ENCODE measurements at places on chromosomes 12 and 14.

- DNase-seq = no peak
Observed at GRCh38 chr14:52891800-52892199, 59.0 kb downstream of the FERMT2 start.

DNA sequence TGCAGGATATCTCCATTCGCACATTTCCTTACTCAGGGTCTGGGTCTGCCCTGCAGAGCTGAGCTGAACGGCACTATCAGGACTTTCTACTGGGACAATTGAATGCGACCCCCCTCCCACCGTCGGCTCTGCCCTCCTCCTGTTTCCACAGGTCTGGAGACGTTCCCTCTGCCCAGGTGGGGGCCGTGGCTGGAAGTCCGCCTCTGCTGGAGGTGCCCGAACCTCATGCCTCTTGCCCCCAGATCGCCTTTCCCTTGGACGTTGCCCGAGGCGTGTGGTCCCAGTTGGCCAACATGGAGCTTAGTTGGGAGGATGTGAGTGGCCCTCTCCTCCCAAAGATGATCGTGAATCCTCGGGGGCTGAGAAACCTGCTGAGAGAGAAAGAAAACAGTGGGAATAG is 21.2 kb upstream of the KLC1 start:
- DNase-seq = no peak

DNA sequence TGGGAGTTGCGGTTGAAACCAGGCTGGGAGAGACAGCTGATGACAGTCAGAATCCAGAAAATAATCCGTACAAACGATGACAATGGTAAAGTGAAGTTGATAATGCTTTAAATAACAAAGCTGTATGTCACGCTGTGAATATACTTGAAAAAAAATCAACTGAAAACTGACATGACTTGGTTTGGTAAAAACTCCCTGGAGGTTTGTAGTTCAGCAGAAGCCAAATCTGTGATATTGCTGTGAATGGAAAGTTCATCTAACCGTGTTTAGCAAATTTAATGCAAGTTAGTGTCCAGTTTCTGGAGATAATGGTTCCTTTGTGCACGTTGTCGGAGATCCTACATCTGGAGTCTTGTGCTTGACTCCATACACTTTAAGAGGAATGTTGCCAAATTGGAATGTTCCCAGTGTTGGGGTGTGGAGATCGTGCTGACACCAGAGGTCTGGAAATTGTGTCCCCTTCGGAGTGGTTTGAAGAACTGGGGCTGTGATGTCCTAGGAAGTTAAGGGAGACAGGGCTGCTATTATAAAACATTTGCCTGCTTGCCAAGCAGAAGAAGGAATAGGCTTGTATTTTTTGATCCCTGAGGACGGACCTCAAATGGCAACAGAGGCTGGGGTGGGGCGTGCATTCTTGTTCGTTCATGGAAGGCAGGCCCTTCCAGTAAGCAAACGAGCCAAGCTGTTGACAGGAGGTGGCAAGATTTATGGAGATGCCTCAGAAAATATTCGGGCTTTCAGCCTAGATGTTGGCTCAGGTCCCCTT is 30.6 kb downstream of the PPFIBP1 start:
- DNase-seq = no peak

DNA sequence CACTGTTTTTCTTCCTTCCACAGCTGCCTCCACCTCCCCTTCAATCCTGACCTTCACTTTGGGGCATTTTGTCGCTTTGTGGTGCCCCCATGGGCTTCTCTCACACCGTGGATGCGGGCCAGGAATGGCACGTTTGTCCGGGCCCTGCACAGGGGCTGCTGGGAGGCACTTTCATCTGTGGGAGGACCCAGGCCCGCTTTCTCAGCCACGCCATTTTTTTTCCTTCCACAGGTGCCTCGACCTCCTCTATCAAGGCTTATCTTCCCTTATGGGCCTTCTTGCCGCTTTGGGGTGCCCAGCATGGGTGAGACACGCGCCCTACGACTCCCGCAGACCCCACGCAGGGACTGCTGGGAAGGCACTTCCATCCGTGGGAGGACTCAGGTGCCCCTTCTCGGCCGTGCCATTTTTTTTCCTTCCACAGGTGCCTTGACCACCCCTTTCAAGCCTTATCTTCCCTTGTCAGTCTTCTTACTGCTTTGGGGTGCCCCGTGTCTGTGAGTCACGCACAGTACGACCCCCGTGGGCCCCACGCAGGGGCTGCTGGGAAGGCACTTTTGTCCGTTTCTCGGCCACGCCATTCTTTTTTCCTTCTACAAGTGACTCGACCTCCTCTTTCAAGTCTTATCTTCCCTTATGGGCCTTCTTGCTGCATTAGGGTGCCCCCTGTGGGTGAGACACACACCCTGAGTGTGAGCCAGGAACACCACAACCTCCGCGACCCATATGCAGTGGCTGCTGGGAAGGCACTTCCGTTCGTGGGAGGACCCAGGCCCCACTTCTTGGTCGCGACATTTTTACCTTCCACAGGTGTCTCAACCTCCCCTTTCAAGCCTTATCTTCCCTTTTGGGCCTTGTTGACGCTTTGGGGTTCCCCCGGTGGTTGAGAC is 270.7 kb downstream of the ALG10 start:
- DNase-seq = no peak

DNA sequence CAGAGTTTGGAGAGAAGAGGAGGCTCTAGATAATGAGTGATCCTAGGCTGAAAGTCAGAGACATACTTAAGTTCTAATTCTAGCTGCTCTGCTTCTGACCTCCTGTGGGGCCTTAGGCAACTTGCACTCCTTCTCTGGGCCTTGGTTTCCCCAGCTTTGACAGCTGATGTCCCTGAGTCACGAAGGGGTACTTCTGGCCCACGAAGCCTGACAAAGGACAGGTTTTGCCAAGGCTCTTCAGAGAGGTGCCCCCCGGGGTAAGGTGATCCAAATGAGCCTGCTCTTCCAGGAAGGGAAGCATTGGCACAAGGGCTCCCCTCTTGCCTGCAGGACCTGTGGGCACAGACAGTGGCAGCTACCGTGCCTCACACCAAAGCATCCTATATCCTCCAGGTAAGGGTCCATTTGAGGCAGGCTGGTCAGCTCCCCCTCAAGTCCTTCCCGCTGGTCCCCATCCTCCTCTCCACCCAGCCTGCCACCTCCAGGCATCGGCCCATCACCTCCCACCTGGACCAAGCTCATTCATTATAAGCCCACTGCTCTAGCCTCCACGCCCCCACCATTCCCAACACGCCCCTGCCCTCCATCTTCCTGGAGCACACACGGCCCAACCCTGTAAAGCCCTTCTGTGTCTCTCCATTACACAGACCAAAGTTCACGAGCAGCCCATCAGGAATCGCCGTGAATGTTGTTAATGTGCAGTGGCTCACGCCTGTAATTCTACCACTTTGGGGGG is 1.9 kb upstream of the PPP1R13B start:
- DNase-seq = no peak

DNA sequence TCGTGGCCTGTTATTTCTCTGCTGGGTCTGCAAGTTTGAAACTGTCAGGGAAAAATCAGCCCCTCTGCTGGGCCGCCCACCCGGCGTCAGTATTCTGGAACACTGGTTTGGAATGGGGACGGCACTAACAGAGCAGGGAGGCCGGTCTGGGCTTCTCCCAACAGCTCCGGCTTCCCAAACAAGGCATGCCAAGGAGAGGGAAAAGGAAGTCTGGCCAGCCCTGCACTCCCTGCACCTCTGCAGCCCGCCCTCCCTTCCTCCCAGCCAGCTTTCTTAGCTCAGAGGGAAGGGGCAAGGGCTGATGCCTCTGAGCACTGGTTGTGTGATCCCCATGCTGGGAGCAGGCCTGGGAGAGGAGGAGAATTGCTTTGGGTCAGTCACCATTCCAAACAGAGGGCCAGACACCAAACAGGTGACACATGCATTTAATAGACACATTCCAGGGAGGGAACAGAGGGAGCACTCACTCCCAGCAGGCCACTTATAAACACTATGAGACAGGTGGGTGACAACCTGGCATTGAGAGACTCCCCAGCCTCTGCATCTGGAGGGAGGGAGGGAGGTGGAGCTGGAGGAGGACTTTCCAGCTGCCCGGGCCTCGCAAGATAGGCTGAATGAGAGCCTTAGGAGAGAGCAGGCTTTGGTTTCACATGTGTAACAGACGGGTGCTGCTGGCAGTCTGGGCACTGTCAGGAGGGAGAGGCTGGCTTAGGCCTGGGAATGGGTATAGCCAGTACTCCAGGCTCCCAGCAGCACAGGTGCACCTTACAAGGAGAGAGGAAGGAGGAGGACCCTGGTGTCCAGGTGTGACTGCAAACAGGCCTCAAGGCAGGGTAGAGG is 10.3 kb downstream of the KRT75 start:
- DNase-seq = no peak

GRCh38 chr12:119695034-119695433 is 27.1 kb downstream of the PRKAB1 start:
- no peak for DNase-seq

- DNase-seq = no peak
Observed at GRCh38 chr12:123532019-123532418, 1.5 kb downstream of the RILPL1 start.

GRCh38 chr14:95039993-95040348 is 117.4 kb downstream of the DICER1 start:
- DNase-seq = no peak

DNA sequence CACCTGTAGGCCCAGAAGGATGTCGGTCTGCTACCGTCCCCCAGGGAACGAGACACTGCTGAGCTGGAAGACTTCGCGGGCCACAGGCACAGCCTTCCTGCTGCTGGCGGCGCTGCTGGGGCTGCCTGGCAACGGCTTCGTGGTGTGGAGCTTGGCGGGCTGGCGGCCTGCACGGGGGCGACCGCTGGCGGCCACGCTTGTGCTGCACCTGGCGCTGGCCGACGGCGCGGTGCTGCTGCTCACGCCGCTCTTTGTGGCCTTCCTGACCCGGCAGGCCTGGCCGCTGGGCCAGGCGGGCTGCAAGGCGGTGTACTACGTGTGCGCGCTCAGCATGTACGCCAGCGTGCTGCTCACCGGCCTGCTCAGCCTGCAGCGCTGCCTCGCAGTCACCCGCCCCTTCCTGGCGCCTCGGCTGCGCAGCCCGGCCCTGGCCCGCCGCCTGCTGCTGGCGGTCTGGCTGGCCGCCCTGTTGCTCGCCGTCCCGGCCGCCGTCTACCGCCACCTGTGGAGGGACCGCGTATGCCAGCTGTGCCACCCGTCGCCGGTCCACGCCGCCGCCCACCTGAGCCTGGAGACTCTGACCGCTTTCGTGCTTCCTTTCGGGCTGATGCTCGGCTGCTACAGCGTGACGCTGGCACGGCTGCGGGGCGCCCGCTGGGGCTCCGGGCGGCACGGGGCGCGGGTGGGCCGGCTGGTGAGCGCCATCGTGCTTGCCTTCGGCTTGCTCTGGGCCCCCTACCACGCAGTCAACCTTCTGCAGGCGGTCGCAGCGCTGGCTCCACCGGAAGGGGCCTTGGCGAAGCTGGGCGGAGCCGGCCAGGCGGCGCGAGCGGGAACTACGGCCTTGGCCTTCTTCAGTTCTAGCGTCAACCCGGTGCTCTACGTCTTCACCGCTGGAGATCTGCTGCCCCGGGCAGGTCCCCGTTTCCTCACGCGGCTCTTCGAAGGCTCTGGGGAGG is at the start of gene LTB4R:
TSS of gene LTB4R (plus strand) at position 857 of the 959 bp plus-strand sequence. CDS start 4,150 bp downstream, outside the sequence.
- DNase-seq = no peak

DNA sequence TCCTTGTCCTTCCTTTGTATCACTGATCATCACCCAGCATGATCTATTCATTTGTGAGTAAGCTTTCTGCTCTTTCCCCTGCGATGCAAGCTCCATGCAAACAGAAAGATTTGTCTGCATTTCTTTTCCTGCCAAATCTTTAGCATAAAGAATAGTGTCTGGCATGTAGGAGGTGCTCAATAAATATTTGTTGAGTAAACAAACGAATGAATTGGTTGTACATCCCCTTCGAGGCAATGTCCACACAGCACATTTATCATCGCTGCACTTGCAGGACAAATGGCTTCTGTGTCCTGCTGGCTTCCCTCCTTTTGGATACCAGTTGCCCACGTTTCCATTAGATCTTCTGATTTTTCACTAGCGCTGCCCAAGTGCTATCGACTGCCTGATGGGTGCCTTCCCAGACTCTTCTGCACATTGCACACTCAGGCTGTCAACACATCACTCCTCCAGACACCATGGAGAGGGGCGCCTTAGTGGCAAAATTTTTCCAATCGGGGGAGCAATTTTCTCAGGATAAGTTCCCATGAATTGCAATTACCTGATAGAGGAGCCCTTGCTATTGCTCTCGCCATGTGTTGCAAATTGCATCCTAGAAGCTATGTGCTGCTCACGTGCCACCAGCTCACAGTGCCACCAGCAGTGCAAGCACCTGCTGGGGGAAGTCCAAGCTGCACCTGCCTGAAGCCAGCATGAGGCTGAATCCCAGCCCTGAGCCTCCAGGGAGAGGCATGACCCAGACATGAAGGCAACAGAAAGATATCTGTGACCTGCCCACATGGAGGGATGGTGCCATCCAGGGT is 206.6 kb downstream of the KIF26A start:
- DNase-seq = no peak

DNA sequence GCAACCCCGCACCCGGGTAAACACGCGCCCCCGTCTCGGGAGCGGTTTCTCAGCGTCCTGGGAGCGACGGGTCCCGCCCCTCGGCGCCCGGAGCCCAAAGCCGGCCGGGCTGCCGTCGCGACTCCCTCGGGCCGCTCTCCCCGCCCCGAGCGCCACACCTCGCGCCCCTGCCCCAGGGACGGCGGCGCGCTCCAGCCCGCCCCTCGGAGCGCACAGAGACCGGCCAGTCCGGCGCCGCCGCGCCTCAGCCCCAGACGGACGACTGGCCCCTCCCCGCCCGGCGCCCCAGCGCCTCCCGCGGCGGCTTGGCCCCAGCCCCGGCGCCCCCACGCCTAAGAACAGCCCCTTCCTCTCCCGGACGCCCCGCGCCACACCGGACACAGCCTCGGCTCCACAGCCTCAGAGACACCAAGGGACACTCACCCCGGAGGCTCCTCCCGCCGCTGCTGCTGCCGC is 411 bp downstream of the BTBD7 start:
- peak; percentile 0 for DNase-seq

GRCh38 chr12:56079723-56080555 is at the start of gene ERBB3:
TSS of gene ERBB3 (plus strand) at chr12:56080165. CDS start at chr12:56080301, 136 bp downstream.
- peak; percentile 44 for DNase-seq

DNA sequence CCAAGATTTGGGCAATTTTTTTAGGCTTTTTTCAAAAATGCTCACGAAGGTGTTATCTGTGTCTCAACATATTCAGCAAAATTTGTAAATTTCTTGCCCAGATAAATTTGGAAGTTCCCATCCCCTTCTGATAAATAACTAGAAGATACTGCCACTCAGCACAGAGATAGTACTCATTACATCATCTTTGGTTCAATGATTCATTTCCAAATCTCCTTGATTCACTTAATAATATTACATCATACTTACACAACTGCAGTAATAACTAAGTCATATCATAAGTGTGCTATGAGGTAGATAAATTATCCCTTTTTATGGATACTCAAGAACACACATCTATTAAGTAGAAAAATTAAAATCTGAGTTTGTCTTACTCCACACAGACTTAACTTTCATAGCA is 89.4 kb downstream of the RPAP3 start:
- no peak for DNase-seq

DNA sequence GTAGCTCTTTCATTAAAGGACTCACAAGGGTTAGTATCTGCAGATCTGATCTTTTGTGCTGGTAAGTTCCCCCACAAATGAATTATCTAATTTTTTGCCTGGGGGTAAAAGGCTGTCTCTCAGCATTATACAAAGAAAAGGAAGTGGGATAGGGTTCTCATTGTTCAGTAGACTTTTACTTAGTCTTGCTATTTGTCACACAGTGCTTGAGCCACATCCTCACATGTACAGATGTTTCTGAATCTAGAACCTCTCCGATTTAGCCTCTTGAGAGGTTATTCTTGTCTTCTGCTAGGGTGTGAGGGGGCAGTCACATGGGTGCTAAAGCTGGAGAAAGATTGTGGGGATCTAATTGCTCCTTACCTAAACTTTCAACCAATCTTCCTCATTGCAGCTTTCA is 93.0 kb downstream of the SLC41A2 start:
- no peak for DNase-seq
